ENCODE measurements at places on chromosomes 16 and 17.

DNA sequence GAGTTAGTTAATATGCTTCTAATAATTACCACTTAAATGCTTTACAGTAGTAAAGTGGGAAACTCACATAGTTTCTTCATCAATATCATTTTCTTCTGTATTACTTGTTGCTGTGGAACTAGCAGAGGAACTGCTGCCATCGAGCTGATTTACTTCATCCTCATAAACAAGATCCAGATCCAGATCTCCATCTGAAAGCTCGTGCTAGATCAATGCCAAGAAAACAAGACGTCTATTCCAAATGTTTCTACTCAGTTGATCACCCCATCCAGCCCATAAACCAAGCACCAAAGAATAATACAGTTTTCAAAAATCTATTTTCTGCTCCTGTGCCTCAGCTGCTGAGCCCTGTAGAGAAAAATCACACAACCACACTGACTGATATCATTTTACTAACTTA lies 59.1 kb downstream of the TRIM37 start:
- DNase-seq = no peak

- no peak for DNase-seq
These were observed 207.0 kb downstream of the MSI2 start for GRCh38 chr17:57463103-57463885.

- DNase-seq = no peak
These were observed 2.2 kb downstream of the GJC1 start for GRCh38 chr17:44827863-44828262.

DNA sequence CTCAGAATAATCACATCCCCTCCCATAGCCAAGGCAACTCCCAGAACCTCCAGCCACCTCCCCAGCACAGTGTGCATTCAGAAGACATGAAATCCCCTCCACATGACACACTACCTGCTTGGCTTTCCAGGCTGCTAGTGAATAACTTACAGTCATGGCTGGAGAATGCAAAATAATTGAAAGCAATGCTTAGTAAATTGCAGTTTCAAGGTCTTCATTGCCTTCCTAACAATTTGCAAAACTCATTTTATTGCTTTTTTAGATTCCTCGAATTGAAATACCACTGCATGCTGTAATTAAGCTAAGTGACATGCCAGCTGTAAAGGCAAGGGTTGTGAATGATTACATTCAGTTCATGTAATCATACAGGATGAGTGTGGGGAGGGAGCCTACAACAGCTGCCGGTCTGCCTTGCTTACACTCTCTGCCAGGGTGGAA lies 29.0 kb upstream of the HOXB13 start:
- DNase-seq = no peak

All from T-helper 22 cell (primary cell).